ENCODE measurements at places on chromosomes 6 and 20.

GRCh38 chr6:30985490-30985889 is 2.0 kb downstream of the MUC21 start:
- peak; percentile 18 for DNase-seq

DNA sequence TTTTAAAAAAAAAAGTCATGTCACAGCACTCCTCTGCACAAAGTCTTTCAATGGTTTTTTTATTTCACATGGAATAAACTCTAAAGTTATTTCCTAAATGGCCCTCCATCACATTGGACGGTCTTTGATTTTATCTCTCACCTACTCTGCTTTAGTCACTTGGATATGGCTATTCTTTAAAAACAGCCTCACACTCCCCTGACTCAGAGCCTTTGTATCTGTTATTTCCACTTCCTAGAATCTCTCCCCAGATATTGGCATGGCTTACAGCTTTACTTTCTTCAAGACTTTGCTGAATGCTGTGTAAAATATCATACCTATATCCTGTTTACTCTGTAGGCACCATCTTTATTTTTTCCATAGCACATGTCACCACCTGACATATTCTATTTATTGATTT is 194.7 kb upstream of the MCHR2 start:
- no peak for DNase-seq

DNA sequence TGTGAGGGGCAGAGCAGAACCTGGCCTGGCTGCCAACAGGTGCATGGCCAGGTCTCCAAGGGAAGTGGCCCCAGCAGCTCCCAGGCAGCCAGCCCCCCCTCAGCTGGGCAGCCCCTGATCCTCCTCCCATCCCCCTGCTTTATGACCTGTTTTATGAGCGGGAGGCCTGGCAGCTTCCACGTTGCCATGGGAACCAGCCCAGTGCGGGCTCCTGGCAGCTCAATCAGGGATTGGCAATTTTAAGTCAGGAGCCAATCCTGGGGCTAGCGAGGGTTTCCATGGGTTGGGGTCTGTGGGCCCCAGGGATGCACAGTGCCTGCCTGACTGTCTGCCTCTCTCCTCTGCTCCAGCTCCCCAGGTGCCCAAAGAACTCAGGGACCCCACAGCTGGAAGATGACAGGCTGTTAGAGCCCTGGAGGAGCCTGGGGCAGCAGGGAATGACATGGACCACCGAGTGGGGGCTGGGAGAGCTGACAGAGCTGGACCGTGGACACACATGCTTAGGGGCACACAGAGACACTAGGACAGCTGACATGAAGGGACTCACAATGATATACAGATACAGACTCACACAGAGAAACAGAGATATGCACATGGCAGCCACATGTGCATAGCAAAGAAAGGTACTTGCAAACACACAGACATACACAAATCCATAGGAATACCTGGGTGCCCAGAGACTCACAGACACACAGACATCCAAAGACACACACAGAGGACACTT is 56.5 kb upstream of the SIRPA start:
- no peak for DNase-seq

- DNase-seq, result no peak
Observed at GRCh38 chr6:70041411-70041810, 175.1 kb downstream of the COL19A1 start.

DNA sequence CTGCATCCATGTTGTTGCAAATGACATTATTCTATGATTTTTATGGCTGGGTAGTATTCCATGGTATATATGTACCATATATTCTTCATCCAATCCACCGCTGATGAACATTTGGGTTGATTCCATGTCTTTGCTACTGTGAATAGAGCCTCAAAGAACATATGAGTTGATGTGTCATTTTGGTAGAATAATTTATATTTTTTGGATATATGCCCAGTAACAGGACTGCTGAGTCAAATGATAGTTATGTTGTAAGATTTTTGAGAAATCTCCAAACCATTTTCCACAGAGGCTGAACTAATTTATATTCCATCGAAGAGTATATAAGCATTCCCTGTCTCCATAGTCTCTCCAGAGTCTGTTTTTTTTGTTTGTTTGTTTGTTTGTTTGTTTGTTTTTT is 1373.5 kb downstream of the GRIK2 start:
- DNase-seq, result no peak

All from activated naive CD4-positive, alpha-beta T cell treated with anti-CD3 and anti-CD28 coated beads for 36 hours (primary cell).